ENCODE measurements at places on chromosomes 1 and 21.

DNA sequence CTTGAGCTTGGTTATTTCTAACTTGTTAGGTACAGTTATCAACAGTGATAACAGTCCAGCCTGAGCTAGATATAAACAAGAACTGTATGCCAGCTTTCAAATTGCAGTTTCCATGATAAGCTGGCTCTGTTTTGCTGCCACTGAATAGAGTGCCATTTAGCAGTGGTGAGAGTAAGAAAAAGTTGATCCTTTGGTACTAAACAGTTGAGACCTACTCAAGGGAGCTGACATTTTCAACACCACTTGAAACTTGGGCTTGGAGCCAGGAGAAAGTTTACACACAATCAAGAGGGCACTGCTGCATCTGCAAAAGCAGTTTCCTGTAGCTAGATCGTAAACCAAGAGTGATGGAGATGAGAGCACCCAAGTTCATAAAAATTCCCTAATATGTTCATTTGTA lies 131.3 kb downstream of the RGS7 start:
- no peak for DNase-seq

DNA sequence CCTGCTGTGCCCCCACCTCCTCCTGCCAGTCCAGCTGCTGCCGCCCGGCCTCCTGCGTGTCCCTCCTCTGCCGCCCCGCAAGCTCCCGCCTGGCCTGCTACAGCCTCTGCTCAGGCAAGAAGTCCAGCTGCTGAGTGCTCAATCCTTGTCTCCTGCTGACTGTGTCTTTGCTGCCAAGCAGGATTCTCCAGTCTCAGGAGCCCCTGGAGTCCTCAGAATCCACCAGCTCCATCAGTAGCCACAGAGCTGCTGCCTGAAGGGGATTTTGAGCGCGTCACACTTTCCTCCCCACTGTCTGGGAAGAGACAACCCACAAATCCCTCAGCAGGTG lies 973 bp downstream of the KRTAP10-11 start:
- DNase-seq = no peak

GRCh38 chr1:98330224-98330623 lies 331.3 kb upstream of the SNX7 start:
- no peak for DNase-seq

DNA sequence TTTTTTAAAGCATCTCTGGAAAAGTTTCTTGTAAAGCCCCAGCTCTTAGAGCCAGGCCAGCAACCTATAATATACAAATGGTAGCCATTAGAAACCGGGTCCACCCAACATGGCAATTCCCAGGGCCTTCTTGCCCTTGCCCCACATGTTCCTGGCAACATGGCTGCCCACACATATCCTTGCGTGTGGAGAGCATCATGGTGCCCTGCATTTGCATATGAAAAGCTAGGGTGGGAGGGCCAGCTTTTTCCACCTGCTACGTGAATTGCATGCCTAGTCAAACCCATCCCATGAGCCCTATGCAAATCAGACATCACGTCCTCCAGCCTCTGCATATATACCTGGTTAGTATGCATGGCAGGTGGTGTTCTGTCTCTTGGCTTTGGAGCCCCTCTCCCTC lies 88.2 kb downstream of the RABGAP1L start:
- DNase-seq = no peak

All from RPMI7951 (cell line).